AG09309 (cell line): ENCODE measurements at places on chromosomes 1 and 21.

GRCh38 chr1:14524826-14525636 is 73.5 kb upstream of the KAZN start:
- DNase-seq, result no peak

- DNase-seq, result no peak
These were observed 7.0 kb downstream of the SH2D5 start for GRCh38 chr1:20725189-20726117.

- DNase-seq, result no peak
These were observed 1.1 kb downstream of the SLC50A1 start for GRCh38 chr1:155136748-155137147.

DNA sequence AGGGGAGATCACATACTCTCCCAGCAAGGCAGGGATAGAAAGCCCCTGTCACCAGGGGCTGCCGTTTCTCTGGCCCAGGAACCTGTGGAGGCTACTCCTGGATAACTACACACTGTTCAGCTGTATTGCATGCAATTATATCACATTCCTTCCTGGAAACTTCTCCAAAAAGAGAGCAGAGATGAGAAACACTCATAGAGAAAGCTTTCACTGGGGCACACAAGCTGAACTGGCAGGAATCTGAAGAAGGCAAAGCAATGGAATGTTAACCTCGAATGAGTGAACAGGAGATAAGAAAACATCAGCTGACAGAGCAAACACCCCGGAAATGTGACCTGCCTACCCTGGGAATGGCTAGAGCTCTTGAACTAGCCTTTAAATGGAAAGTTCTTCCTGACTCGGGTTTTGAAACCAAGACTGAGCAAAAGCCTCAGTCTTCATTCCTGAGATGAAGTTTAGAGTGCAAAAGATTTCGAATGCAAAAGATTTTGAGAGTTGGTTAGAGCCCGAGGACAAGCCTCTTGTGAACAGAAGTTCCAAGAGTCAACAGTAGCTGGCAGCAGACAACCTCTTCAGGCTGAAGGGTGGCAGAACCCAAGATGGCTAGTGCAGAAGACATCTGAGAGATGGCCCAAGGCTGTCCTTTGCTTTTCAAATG is 32.3 kb downstream of the CCN1 start:
- DNase-seq, result peak; percentile 94

GRCh38 chr1:76939050-76939816 is 72.0 kb downstream of the ST6GALNAC5 start:
- no peak for DNase-seq

DNA sequence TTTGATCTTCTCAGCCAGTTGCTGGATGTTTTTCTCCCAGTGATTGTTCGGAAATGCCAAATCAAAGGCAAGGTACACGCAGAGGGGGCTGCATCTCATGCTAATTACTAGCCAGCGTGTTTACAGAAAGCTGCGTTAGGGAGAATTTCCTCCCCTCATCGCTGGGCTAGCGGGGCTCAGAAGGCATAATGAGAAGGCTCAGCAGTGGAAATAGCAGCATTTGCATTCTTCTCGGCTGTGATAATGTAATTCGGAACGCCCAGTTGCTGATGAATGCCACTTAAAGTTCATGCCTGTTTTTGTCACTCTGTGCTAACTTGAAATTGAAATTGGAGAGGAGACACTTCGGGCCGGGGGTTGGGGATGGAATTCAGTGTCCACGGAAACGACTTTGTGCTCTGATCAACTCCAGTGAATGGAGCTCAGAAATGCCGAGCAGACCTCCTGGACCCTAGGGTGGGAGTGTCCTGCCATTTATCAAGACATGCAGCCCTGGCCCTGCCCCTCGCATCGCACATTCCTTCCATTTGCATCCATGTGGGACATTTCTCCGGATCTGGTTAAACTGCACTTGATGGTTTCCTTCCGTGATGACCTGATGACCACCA is 313.4 kb upstream of the C1orf174 start:
- no peak for DNase-seq

DNA sequence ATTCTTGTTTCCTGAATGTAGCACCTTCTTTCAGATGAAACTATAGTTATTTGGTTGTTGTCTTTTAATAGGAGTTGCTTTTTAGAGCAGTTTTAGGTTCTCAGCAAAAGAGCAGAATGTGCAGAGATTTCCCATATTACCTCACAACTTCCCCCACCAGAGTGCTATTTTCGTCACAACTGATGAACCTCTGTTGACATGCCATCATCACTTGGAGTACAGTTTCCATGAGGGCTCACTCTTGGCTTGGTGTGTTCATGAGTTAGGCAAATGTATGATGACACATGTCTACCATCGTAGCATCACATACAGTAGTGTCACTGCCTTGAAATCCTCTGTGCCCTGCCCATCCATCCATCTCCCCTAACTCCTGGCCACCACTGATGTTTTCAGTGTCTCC is 3.7 kb downstream of the IBA57 start:
- DNase-seq, result no peak

GRCh38 chr1:115710859-115711624 is 57.5 kb downstream of the CASQ2 start:
- DNase-seq, result no peak

DNA sequence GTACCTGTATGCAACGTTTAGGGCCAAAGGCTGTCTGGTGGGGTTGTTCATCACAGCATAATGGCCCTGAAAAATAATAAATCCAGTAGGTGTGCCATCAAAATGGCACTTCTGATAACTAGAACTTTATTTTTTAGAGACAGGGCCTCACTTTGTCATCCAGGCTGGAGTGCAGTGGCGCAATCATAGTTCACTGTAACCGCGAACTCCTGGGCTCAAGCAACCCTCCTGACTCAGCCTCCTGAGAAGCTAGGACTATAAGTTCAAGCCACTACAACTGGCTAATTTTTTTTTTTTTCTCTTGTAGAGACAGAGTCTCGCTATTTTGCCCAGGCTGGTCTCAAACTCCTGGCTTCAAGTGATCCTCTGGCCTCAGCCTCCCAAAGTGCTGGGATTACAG is 4.7 kb downstream of the SNAPIN start:
- DNase-seq, result no peak

DNA sequence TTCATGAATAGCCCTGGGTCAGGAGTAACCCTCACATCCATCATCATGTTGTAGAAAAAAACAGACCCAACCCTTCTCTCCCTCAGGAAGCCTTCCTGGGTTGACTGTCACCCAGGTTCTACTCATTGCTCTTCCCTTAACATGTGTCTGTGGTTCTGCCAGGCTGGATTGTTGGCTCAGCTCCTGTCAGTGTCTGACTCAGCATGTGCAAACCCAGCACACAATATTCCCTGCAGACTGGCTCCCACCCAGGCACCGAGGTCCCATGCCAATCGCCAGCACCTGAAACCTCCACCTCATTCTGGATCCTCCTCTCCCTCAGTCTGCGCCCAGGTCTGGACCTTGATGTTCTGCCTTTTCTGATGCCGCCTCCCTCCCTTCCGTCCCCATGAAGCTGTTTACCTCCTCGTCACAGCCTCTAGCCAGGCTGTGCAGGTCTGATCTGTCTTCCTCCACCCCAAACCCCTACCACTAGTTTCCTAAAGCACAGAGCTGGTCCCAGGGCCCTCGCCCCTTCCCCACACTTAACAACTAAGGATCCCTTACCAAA is 4.3 kb upstream of the S100A8 start:
- no peak for DNase-seq

- DNase-seq, result no peak
These were observed 16.2 kb downstream of the C1orf216 start for GRCh38 chr1:35702508-35702907.

GRCh38 chr1:175094626-175095025 is 27.0 kb downstream of the TNN start:
- no peak for DNase-seq

DNA sequence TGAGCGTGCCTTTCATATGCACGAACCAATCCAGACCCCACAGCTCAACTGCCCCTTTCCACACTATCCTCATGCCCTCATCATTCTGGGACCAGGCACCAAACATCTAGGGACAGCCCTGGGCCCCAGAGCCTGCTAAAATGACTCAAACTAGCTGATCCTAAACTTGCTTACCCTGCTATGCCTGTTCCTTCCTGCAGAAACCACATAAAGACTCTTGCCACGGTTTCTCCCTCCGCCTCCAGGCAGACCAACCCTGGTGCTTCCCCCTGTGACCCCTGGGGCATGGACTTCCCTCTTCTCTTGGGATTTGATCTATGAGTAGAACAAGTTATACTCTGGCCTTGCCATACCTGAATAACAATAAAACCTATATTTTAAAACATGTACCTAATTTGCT is 138.0 kb upstream of the CD34 start:
- DNase-seq, result no peak

GRCh38 chr1:21801100-21801499 is 11.0 kb upstream of the LDLRAD2 start:
- DNase-seq, result no peak

DNA sequence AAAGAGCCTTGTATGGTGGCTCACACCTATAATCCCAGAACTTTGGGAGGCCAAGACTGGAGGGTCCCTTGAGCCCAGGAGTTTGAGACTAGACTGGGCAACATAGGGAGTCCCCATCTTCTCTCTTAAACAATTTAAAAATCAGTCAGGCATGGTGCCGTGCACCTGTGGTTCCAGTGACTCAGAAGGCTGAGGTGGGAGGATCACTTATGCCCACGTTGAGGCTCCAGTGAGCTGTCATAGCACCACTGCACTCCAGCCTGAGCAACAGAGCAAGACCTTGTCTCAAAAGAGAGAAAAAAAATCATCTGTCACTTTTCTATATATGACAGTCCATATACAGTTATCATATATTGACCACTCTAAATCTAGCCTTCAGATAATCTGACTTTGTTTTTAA is 658.3 kb downstream of the LTN1 start:
- DNase-seq, result no peak

- no peak for DNase-seq
These were observed 25.4 kb downstream of the SLC19A2 start for GRCh38 chr1:169460191-169460833.

DNA sequence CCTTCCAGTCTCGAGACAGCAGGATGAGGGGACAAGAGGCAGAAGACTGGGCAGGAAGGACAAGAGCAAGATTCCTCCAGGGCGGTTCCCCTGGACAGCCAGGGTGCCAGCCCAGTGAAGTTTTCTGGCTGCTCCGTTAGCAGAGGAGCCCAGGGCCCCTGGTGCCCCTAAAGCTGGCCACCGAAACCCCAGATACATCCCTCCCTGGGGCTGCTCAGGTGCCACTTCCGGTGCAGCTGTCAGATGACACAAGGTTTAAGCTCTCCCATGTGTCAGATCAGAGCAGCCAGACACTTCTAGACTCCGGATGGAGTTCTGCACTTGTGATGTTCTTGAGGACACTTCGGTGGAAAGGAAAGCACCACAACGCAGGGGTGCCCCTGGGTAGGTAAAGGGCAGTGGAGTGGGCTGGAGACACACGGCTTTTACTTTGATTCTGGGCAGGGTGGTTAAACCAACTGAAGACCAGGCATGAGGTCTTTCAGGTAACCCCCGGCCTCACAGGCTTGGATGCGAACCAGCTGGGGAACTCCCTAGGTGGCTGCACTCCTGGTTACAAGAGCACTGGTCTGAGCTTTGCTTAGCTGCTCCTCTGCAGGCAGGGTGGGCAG is 85.7 kb downstream of the ITPKB start:
- DNase-seq, result no peak

DNA sequence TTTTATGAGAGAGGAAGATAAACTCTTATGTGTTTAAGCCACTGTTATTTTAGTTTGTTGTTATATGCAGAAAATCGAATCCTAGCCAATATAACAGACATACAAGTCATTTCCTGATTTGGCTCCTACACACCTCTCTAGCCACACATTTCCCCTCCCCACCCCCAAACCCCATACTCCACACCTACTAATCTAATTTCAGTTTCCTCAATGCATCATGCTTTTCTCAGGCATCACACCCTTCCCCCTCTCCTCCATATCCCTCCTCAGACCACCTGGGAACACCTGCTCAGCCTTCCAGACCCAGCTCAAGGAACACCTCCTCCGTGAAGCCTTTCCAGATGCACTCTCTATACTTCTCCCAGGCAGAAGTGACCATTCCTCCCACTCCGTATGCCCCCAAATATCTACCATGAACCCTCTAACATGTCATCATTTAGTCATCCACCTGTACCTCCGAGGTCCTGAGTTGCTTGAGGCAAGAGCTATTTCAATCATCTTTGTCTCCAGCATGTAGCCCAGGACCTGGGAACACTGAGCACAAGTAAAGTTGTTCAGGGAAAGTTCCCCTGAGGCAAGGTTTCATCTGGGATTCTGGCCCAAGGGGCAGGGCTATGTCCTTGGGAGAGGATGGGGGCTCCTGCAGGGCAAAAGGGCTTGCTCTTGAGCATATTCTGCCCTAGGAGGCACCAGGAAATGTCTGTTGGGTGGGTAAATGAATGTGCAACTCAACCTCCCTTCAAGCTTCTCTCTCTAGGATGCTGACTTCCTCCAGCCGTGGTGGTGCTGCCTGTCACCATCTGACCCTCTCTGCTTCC is 126.8 kb downstream of the HIVEP3 start:
- no peak for DNase-seq

DNA sequence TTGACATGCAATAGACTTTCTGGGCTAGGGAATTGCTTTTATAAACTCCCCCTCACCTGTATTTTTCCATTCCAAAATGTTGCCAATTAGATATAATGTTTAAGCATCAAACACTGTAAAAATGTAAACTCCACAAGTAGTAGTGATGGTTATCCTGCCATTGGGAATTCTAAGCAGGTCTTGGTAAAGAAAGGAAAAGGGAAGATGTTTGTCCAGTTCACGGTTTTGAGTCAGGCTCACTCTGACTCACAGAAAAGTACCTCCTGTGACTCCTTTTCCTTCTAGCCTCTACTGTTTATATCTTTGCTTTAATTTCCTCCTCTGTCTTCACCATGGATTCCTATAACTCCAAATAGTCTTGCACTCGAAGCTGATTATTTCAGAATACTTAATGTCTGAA is 19.0 kb upstream of the PTPN14 start:
- no peak for DNase-seq

- DNase-seq, result no peak
These were observed 22.1 kb upstream of the NPHP4 start for GRCh38 chr1:6014130-6014999.

DNA sequence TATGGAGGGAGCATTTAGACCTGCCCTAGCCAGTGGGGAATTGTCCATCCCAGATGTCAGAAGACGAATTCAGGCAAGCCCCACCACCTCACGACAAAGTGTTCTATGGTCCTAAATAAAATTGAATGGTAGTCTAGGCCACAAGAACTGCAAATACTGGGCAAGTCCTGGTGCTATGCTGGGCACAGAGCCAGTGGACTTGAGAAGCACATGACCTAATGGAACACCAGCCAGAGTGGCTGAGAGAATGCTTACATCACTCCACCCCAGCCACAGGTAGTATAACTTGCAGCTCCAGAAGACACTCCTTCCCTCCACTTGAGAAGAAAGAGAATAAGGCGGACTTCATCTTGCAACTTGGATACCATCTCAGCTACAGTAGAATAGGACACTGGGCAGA is 567.3 kb upstream of the CXADR start:
- DNase-seq, result no peak
